ENCODE measurements at places on chromosomes 3 and 15.

DNA sequence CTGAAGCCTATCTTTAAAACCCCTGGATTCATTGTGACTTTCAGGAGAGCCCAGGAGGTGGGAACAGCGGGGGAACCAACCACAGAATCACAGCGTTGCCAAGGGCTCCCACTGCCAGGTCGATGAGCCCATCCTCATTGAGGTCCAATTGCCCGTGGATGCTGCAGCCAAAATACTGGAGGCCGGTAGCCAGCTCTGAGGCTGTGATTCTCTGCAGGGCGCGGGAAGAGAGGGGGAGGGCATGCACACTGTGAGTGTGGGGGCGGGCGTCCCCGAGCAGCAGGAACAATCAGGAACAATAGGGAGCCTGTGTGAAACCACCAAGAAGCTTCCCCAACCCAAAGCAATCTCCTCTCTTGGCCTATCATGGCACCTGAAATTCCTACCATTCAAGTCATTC lies 53.4 kb downstream of the FEM1B start:
- DNase-seq: no peak

DNA sequence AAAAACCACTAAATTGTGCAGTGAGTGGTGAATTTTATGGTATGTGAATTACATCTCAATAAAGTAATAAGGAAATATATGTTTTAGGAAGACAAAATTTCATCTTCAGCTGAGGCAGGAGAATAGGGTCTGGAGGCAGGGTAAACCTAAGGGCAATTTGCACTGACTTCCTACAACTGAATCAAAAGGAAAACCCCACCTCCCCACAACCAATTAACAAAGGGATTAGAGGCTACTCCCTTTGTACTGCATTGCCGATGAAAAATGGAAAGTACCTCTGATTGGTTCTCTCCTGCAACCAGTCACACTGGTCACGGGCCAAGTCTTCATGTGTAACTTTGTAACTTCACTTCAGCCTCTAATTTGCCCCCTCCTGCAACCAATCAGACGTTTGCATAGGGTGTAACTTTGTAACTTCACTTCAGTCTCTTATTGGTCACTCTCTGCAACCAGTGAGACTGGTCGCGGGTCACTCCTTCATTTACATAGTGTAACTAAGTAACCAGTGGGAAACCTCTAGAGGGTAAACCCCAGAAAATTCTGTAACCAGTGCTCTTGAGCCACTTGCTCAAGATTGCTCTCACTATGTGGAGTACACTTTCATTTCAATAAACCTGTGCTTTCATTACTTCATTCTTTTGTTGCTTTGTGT lies 244.5 kb downstream of the CNTN4 start:
- no peak for DNase-seq

GRCh38 chr3:127485396-127486170 lies 105.0 kb downstream of the TPRA1 start:
- no peak for DNase-seq

- no peak for DNase-seq
These were observed 73.0 kb downstream of the KLF13 start for GRCh38 chr15:31399544-31400171.

DNA sequence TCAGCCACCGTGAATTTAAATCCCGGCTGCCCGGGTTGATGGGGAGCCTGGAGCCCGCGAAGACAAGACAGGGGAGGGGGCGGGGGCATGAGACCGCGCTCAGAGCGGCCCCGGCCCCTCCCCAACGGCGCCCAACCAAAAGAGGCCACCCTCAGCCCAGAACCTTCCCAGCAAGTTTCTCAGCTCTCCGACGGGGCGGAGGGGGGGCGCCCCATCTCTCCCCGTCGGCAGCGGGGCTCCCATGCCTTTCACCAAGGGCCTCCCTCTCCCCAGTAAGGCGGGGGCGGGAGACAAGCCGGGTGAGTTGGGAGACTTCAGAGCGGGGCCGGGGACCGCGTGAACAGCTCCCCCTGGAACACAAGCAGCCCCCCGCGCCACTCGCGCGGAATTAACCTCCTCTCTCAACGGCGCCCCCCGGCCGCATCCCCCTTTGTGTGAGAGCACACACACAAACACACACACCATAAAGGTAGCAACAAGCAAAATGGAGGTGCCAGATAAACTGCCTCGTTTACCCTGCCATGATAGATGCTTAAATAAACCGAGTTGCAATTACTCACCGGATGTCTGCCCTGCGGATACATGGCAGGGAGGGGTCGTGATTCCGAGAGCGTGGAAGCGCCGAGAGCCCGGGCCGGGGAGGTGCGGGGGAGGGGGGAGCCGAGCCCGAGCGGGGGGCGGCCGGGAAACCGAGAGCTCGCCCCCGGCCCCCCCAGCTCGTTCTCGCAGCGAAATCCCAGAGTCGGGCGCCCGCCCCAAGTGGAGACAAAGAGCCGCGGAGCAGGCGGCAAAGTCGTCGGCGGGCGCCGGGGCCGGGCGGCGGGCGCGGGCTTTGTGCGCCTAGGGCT lies 1.3 kb downstream of the TLE3 start:
- peak; percentile 49 for DNase-seq
